ENCODE measurements at places on chromosomes 6 and 20. TPM values are rescaled to one million over a fixed set of nuclear protein-coding genes. Genes with fewer than 3 reads are reported as not detected.

ADISSP gene
- total RNA-seq, result 17.3 TPM

ECHDC1 gene
- total RNA-seq, result 35.5 TPM

SMLR1 gene
- total RNA-seq, result not detected

DEFB119 gene
- not detected for total RNA-seq

DNA sequence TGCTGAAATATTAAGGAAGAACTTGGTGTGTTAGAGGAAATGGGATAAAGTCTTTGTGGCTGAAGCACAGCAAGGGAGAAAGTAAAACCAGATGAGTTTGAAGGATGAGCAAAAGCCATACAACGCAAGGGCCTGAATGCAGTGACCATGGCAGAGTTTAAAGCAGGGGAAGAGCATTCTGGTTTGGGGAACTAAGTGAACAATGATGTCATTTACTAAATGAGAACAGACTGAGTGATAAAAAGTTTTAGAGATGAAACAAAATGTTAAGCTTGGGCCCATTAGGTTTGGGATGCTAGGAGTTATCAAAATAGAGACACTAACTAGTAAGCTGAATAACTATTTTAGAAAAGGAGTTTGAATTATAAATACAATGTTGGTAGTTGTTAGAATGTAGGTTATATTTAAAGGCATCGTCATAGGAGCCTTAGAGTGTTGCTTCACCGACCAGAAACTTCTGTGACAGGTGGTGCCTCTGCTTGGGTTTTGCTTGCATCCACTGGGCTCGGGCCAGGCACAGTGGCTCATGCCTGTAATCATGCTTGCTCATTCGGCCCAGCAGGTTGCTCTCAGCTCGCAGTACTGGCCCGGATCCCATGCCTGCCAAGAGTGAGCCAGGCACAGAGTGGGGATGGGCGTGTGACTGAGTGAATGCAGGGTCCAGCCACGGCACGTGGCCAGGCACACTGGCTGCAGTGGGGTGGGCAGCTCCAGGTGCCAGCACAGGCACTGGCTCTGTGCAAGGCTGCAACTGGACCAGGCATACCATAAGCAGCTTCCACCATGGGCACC lies 37.4 kb upstream of the OPRM1 start:
- no peak overlapping the region for H3K27ac ChIP-seq
- H3K27me3 ChIP-seq, result no peaks in the 10 kb centered on the region
- DNase-seq, result no peak
- H3K4me1 ChIP-seq, result no peaks in the 10 kb centered on the region
- H3K36me3 ChIP-seq, result no peaks in the 10 kb centered on the region
